ENCODE measurements at places on chromosomes 7 and 10. TPM values are rescaled to one million over a fixed set of nuclear protein-coding genes. Genes with fewer than 3 reads are reported as not detected.

DNA sequence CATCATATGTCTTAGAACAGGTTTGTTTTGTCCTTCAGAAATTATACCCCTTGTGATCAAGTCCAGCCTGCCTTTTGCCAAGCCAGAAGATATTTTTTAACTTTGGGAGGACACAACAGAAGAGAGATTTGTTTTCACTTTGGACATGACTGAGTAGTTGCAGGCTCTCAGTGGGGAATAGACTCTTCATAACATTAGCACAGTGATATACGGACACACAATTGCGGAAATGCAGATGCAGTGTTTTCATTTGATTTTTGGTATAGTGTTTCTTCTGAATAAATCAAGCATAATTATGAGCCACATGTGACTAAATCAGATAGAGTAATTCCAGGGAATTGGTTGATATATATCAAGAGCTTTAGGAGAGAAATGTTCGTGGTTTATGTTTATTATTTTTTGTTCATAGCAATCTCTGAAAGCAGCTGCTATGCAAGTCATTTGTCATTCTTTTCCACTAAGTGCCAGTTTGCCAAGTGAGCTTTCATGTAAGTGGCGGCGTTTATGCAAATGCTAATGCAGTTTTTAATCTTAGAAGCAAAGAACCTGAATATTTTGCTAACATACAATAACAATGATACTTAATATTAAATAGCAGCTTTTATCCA, 69.6 kb upstream of the HDAC9 start:
- DNase-seq, result no peak
- no peak overlapping the region for H3K27ac ChIP-seq
- H3K4me3 ChIP-seq, result no peak overlapping the region
- H3K27me3 ChIP-seq, result no peaks in the 10 kb centered on the region
- H3K4me1 ChIP-seq, result no peaks in the 10 kb centered on the region

DNA sequence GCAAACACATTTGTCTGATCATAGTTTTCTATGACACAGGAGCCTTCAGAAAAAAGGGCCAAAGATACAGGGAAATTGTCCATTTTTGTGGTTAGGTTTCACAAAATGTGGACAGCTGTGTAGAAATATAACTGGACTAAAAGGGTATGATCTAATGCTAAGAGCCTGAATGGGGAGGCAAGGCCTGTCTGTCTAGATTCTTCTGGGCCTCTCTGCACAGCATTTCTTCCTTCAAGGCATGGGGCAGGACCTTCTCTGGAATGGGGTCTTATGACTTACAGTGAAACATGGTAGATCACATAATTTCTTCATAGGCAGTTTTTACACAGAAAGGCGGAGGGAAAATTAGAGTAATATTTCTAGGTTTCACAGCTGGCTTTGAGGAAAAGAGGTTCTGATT, 795.7 kb downstream of the GRID1 start:
- H3K4me1 ChIP-seq, result no peaks in the 10 kb centered on the region
- H3K27ac ChIP-seq, result no peak overlapping the region
- H3K27me3 ChIP-seq, result no peaks in the 10 kb centered on the region
- H3K4me3 ChIP-seq, result no peak overlapping the region

DNA sequence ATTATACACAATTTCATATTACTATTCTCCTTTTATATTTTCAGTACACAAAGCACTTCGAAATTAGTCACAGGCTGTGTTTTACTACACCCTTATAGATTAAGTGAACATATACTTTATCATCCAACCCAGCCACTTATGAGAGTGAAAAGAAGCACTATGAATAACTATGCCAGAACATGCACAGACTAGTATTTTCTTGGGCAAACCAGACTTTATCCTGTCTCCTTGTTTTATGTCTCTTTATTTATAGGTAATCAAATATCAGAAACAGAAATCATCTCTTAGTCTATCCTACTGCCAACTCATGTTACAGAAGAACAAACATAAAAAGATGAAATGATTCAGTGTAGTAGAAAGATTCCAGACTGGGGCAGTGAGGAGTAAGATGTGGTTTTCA, 171.8 kb downstream of the GRM3 start:
- H3K27me3 ChIP-seq, result no peaks in the 10 kb centered on the region
- H3K4me1 ChIP-seq, result no peaks in the 10 kb centered on the region
- H3K4me3 ChIP-seq, result no peak overlapping the region
- DNase-seq, result no peak
- H3K27ac ChIP-seq, result no peak overlapping the region

DNA sequence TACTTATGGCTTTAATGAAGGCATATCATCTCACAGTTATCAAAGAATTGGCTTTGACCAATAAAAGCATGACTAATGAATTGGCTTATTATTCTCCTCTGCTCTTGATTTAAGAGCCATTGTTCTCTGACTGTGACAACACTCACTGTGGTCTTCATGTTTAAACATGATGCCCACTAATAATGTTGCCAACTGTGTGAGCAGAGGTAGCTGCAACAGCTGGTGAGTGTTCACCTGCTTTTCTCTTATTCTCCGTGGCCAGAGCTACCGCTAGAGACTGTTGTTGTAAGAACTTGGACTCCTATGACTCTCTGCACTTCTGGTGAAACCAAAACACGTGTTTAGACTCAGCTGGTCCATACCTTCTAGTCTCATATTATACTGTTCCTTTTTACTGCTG, 335.9 kb downstream of the XPNPEP1 start:
- H3K27ac ChIP-seq, result no peak overlapping the region

DNA sequence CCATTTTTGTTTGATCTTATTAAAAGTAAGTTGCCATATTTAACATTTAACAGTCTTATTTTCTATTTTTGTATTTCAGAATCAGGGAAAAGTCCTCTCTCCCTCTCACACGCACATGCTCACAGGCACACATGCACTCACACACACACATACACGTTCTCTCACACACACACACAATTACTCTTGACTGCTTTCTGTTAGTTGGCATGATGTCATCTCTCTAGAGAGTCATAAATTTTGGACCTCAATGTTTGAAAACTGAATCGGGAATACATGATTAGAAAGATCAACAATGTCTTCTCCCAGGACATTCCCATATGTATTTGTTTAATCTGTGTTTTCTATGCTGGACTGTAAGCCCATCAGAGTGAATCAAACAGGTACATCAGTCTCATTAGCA, 165.7 kb upstream of the AHR start:
- peaks cover 18% of the 10 kb centered on the region for H3K4me1 ChIP-seq
- no peaks in the 10 kb centered on the region for H3K36me3 ChIP-seq
- H3K27ac ChIP-seq, result no peak overlapping the region
- H3K4me3 ChIP-seq, result no peak overlapping the region
- DNase-seq, result no peak

DNA sequence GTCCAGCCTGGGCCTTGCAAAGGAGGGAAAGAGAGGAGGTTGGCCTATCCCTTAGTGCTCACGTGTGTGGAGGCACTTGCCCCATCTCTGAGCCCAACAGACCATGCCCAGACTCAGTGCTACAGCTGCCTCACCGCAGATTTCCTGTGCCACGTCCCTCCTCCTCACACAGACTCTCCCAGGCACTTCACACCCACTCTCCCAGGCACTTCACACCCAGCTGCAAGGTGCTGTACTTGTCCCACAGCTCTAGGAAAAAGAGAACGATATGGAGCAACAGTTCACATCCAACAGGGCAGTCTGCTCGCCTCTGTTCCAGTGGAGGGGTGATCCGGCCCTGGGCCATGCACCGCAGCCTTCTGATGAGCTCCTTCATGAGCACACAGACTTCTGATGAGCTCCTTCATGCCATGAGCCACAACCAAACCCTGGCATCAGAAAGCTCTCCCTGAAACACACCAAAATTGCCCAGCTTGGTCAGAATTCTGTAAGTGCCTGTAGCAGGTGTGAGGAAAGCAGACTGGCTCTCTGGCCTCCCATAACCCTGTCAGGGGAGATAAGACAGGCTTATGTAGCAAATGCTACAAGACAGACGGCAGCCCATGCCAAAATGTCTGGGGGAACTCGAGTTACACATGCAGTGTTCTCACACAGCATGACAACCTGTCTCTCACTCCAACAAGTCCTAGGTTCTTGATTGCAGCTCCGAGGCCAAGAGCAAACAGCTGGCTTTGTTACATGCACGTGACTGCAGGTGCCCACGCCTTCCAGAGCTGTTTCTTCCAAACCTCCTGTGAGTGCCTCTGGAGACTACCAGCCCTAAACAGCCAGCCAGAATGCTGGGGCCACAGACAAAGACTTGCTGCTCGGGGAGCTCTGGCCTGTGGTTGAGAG, 348.5 kb downstream of the GRID1 start:
- no peaks in the 10 kb centered on the region for H3K36me3 ChIP-seq
- H3K4me1 ChIP-seq, result no peaks in the 10 kb centered on the region
- H3K27ac ChIP-seq, result no peak overlapping the region
- no peak overlapping the region for H3K4me3 ChIP-seq

DNA sequence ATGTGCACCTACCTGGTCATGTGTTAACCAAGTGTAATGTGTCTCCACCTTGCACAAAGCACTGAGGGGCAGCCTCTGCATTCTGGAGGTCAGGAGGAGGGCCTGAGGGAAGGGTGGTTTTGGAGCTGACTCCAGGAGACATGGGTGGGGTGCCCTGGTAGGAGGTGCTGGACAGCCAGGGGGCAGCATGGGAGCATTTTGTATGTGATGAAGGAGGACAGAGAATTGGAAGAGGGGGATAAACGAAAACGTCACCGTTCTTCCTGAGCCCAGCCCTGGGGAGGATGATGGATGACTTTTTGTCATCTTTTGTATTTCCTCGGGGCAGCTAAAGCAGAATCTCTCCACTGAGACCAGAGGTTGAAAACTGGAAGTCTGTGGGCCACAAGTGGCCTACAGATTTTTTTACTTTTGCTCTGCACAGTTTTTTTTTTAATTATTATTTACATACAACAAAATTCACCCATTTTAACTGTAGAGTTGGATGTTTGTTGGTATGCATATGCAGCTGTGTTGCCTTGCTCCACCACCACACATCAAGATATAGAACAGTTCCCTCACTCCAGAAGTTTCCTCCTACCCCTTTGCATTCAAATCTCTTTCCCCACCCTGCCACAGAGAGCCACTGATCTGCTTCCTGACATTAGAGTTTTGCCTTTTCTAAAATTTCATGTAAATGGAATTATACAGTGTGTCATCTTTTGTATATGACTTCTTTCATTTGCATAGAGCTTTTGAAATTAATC, 242.5 kb downstream of the VTI1A start:
- H3K36me3 ChIP-seq, result no peaks in the 10 kb centered on the region
- H3K27ac ChIP-seq, result no peak overlapping the region
- H3K27me3 ChIP-seq, result no peaks in the 10 kb centered on the region

The CCAR1 gene
- total RNA-seq, result 16.9 TPM

The OR2A2 gene
- total RNA-seq, result not detected

The DPY19L1 gene
- 19.7 TPM for total RNA-seq

The INA gene
- total RNA-seq, result not detected
